Esophagus squamous epithelium (tissue), 5 donors: ENCODE measurements at places on chromosomes 12 and 14.

GRCh38 chr12:122086116-122086515 lies 7.6 kb downstream of the MLXIP start:
- DNase-seq = no peak

GRCh38 chr12:58046271-58046670 lies 104.9 kb downstream of the ATP23 start:
- DNase-seq = no peak

- no peak for DNase-seq
These were observed 3.9 kb downstream of the SAMD4A start for GRCh38 chr14:54570631-54571415.

GRCh38 chr12:132734206-132734605 lies 23.6 kb downstream of the PGAM5 start:
- no peak for DNase-seq

DNA sequence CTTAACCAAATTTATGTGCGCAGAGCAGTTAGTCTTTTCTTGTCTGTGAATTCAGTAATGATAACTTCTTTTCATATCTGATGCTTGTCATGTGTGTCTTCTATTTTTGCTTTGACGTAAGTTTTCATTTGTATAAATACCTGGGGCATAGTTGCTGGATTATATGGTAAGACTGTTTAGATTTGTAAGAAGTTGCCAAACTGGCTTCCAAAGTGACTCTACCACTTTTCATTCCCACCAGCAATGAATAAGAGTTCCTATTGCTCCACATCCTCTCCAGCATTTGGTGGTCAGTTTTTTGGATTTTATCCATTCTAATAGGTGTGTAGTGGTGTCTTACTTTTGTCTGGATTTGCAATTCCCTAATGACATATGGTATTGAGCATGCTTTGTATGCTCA lies 8.9 kb downstream of the ZNF268 start:
- no peak for DNase-seq

GRCh38 chr12:115962216-115962615 lies 315.3 kb downstream of the MED13L start:
- DNase-seq = no peak

DNA sequence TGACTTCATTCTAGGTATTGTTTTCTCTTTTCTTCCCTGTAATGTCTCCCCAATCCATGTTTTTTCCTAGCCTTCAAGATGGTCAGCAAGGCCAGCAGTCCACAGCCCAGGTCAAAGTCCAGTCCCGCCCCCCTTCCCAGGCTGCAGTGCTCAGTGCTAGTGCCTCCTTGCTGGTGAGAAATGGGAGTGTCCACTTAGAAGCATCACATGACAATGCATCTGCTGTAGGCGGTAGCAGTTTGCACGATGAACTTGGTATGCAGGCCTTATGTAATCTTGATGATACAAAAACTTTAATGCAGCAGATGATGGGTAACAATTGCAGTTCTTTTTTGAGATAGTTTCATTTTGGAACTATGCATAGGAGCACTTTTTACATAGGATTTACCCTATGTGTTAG lies 88.4 kb downstream of the PCNX1 start:
- no peak for DNase-seq

GRCh38 chr14:50813544-50813863 lies 17.5 kb downstream of the NIN start:
- DNase-seq = no peak

DNA sequence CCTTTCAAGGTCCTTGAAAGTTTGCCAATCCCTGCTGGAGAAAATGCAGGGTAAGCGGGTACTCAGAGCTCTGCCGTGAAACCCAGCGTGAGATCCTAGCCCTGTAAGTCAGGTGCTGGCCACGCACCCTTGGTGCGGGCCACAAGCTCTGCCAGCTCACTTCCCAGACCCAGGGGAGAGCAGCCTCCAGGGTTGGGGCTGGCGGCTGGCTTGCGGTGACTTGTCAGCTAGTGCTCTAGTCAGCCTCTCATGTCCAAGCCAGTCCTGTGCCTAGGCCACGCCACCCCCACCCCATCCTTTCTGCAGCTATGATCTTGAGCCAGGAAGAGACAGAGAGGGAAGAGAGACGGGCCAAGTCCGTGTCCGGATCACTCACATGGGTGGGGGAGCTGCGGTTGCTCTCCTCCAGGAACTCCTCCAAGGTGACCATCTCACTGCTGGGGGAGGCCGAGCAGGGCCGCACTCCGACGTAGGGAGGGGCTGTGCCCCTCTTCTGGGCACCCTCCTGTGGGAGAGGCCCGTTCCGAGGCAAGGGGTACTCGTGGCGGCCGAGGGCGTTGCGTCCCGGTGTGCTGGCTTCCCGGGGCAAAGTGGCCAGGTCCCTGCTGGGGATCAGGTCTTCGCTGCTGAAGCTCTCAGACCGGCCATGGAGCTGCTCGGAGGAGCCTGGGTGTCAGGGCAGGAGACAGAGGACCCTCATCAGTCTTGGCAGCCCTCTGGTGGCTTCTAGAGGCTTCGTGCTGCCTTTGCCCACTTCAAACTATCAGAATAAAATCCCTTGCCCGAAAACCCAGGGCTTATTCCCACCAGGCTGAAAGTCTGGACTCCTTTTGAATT lies 33.3 kb upstream of the GPR68 start:
- DNase-seq = no peak

DNA sequence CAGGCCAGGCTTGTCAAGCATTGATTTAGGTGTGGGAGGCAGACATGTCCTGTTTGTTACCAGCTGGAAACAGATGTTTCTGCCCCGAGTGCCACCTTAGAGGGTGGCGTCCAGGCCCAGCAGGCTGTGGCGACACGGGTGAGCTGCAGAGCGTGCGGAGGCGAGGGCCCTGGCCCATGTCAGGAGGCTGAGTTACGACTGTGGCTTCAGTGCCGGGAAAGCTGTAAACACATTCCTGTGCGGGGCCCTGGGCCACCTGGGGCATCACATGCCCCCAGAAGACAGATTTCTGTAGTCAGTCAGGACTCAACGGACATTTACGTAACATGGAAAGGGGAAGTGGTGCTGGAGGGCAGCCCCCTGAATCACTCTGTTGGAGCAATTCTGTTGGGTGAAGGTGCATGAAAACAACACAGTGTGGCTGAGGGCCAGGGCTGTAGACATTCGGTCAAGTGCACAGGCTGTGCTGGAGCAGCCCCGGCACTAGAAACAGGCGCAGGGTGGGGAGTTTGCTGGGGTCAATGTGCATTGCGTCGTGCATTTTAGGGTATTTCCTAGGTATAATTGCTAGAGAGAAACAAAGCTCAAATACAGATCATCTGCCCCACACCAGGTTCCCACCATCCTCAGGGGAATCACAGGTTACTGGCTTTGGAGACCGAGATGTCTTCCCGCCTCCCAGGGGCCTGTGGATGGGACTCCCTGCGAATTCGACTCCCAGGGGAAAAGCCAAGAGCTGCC lies 291.8 kb downstream of the TMEM121 start:
- no peak for DNase-seq

GRCh38 chr14:24307575-24308341 lies at the start of gene CIDEB:
TSS of gene CIDEB (minus strand) at chr14:24307977. CDS start at chr14:24307858, 119 bp downstream.
- DNase-seq = no peak

GRCh38 chr14:95906591-95906990 lies 30.0 kb downstream of the TUNAR start:
- DNase-seq = no peak
